ENCODE measurements at places on chromosomes 3 and 15. TPM values are rescaled to one million over a fixed set of nuclear protein-coding genes. Genes with fewer than 3 reads are reported as not detected.

DNA sequence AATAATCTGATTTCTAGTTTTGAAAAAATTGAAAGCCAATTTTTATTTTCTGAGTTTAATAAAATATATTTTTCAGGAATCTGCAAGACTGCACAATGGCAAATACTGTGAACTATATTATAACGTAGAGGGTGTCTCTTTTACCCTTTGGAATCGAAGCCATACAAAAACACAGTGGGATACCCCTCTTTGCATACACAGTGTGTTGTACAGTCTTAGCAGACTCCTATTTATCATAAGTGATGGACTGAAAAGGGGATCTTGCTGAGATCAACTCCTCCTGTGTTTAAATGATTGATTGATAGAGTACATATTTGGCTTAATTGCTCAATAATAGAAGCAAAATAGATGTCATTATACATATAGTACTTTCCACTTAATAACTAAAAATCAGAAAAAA, 981.2 kb downstream of the NSUN3 start:
- no peak overlapping the region for H3K4me3 ChIP-seq
- H3K27ac ChIP-seq = no peak overlapping the region
- no peaks in the 10 kb centered on the region for H3K27me3 ChIP-seq
- no peak for DNase-seq
- no peaks in the 10 kb centered on the region for H3K4me1 ChIP-seq

DNA sequence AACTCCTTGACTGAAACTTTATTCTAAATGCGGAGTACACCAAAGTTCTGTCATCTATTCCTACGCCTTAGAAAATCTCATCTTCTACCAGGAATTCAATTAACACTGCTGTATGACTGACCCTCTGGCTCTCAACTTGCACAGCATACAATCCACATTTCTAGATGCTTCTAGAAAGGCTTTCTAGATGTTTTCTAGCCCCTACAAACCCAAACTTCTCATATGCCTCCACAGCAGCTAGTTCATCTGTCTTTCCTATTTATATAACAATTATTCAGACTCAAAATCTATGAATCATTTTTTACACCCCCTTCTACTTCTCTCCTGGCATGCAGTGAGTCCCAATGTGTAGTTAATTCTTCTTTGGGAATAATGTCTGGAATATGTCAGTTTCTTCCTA, 13.2 kb downstream of the INO80 start:
- no peak overlapping the region for H3K27ac ChIP-seq
- peaks cover 3% of the 10 kb centered on the region for H3K4me1 ChIP-seq
- H3K27me3 ChIP-seq = no peaks in the 10 kb centered on the region
- H3K4me3 ChIP-seq = no peak overlapping the region

The USP4 gene
- 48.9 TPM for total RNA-seq

- peak; percentile 89 for DNase-seq
- peak overlapping the region; percentile 52 for H3K4me3 ChIP-seq
- H3K36me3 ChIP-seq = no peaks in the 10 kb centered on the region
- H3K27me3 ChIP-seq = no peaks in the 10 kb centered on the region
Observed at GRCh38 chr15:66592505-66593218, 26.9 kb upstream of the LCTL start.

GRCh38 chr15:65939901-65940617, 70.8 kb downstream of the RAB11A start:
- H3K36me3 ChIP-seq = no peaks in the 10 kb centered on the region
- H3K27ac ChIP-seq = no peak overlapping the region
- H3K27me3 ChIP-seq = no peaks in the 10 kb centered on the region
- no peak overlapping the region for H3K4me3 ChIP-seq
- no peak for DNase-seq
- no peaks in the 10 kb centered on the region for H3K4me1 ChIP-seq

DNA sequence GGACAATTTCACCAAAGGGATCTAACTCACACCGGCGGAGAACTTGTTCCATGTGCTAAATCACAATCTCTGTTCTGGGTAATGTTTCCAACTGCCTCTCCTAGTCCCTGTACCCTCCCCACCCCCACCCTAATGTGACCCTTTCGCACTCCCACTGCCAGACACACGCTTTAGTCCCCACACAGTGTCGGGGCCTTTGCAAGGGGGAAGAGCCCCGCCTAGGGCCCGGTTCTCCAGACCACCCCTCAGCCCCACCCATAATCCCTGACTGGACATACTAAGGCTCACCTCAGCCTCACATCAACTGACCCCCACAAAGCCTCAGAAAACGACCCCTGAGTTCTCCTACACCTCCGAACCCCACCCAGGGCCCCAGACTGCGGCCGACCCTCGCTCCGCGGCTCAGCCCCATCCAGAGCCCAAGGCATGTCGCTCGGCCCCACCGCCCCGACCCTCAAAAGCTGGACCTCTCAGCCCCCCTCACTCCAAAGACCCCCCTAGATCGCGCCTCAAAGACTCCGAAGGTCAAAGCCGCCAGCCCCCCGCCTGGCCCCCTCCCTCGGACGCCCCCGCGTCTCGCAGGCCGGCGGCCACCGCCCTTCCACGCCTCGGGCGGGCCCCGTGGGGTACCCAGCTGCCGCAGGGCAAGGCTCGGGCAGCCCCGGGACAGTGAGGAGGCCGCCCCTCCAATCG, 72.0 kb upstream of the MAP4 start:
- no peak for DNase-seq
- no peaks in the 10 kb centered on the region for H3K4me1 ChIP-seq
- H3K27me3 ChIP-seq = no peaks in the 10 kb centered on the region
- H3K36me3 ChIP-seq = peaks cover 15% of the 10 kb centered on the region

The CELF6 gene
- total RNA-seq = 0.36 TPM

The ANKRD63 gene
- total RNA-seq = not detected

DNA sequence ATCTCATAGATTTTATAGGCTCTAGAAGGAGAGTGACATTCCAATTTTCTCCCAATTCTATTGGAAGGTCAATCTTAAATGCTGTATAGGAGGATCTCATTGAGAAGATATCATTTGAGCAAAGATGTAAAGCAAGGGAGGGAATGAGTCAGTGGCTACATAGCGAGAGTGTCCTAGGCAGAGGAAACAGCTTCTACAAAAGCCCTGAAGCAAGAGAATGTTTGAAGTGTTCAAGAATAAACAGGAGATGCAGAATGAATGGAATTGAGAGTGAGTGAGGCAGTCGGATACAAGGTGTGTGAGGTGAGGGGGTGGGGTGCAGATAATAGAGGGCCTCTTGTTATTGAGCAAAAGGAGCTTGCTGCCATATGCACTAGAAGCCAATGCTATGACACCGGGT, 545.9 kb downstream of the IGSF11 start:
- no peak overlapping the region for H3K27ac ChIP-seq
- H3K4me3 ChIP-seq = no peak overlapping the region
- no peak for DNase-seq
- H3K27me3 ChIP-seq = no peaks in the 10 kb centered on the region

The ZNF445 gene
- 31.2 TPM for total RNA-seq

- H3K4me3 ChIP-seq = no peak overlapping the region
- no peaks in the 10 kb centered on the region for H3K27me3 ChIP-seq
- DNase-seq = no peak
Observed at GRCh38 chr3:11198495-11198894, 44.2 kb downstream of the HRH1 start.

The STAC gene
- 1.2 TPM for total RNA-seq

GRCh38 chr3:87792534-87793336, 266.1 kb downstream of the CGGBP1 start:
- H3K27me3 ChIP-seq = peaks cover 40% of the 10 kb centered on the region
- peak; percentile 87 for DNase-seq
- no peak within 1 kb of the TSS for H3K27ac ChIP-seq
- H3K4me3 ChIP-seq = peak within 1 kb of the TSS; percentile 85
- no peaks in the 10 kb centered on the region for H3K4me1 ChIP-seq
- no peaks in the 10 kb centered on the region for H3K36me3 ChIP-seq

- no peak for DNase-seq
- H3K36me3 ChIP-seq = peaks cover 15% of the 10 kb centered on the region
- H3K27ac ChIP-seq = no peak overlapping the region
- H3K4me3 ChIP-seq = no peak overlapping the region
- H3K4me1 ChIP-seq = no peaks in the 10 kb centered on the region
- no peaks in the 10 kb centered on the region for H3K27me3 ChIP-seq
Observed at GRCh38 chr3:14980689-14981088, 33.3 kb downstream of the NR2C2 start.

- H3K4me1 ChIP-seq = no peaks in the 10 kb centered on the region
- DNase-seq = no peak
- H3K4me3 ChIP-seq = no peak overlapping the region
- no peaks in the 10 kb centered on the region for H3K36me3 ChIP-seq
Observed at GRCh38 chr3:67468511-67468910, 185.9 kb downstream of the SUCLG2 start.

DNA sequence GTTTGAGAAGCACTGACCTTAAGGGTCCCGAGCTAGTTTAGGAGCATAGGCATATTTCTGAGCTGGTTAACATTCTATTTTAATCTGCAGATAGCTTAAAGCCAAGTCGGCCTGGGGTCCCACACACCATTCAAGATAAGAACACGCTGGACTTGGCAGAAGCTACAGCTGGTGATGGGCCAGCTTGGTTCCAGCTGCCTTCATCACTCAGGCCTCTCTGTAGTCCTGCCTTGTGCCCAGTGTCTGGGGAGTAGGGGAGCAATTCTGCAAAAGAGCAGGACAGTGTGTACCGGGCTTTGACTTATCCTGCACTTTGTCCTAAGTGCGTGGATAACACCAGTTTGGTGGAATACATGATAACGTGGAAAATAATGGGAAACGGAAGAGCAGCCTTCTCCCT, 164.5 kb downstream of the MEGF11 start:
- no peaks in the 10 kb centered on the region for H3K27me3 ChIP-seq
- no peak overlapping the region for H3K4me3 ChIP-seq
- peak; percentile 20 for DNase-seq
- no peaks in the 10 kb centered on the region for H3K36me3 ChIP-seq
- no peak overlapping the region for H3K27ac ChIP-seq

The LRRC49 gene
- 7.3 TPM for total RNA-seq

- no peak for DNase-seq
- H3K4me3 ChIP-seq = no peak overlapping the region
Observed at GRCh38 chr15:44692659-44693058, 18.5 kb downstream of the PATL2 start.

GRCh38 chr3:152301745-152302181, 33.0 kb downstream of the MBNL1 start:
- DNase-seq = no peak
- H3K27me3 ChIP-seq = peaks cover 84% of the 10 kb centered on the region
- H3K4me1 ChIP-seq = peaks cover 6% of the 10 kb centered on the region
- H3K36me3 ChIP-seq = no peaks in the 10 kb centered on the region

DNA sequence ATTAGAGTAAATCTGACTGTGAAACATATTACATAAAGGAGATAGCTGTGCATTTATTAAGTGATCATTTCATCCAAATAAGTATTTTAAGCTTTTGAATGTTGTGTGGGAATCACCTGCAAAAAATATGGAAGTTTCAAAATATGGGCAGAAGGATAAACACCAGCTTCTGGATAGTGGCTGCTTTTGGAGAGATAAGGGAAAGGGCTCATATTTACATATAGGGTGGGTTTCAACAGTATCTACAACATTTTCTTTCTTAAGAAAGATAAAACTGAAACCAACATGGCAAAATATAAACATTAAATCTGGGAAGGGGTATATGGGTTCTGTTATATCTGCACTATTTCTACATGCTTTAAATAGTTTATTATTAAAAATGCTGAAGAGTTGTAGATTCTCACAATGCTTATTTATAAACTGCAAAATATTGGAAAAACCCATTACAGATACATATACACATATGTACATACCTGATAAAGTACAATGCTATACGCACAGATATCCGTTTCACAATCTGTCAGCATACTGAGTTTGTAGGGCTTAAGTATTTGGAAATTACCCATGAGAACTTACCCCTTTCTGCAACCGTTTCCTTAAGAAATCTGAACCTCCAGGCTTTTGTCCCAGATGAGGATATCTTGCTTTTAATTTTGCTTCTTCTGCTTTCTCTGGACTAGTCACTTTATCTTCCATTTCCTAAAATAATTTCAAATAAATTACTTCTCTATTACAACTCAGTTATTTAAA, 12.1 kb downstream of the ARPP19 start:
- no peak overlapping the region for H3K27ac ChIP-seq
- peaks cover 70% of the 10 kb centered on the region for H3K36me3 ChIP-seq
- no peaks in the 10 kb centered on the region for H3K4me1 ChIP-seq
- H3K27me3 ChIP-seq = no peaks in the 10 kb centered on the region
- DNase-seq = no peak
- no peak overlapping the region for H3K4me3 ChIP-seq

DNA sequence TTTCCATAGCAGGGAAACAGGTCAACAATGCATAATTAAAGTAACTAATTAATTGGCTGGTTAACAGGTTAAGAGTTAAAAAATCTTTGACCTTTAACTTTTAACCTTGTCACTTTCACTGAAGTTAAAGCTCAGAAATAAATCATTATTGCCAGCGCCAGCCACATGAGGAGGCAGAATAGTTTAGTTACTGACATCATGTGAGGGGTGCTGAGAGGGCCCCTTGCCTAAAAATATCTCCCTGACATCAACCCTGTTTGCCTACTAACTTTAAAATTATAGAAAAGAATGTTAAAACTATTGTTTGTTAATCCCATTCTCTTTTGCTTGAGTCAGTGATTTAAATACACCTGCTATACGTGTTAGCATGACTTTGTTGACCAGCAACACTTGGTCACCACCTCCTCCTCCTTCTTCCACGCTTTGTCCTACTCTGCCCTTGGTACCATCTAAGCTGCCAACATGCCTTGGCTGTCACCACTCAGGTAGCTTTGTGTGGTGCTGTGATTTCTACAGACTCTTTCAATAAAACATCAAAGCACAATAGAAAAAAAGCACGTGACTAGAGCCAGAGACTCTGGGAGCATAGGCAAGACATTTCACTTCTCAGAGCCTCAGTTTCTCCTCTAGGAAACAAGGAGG, 2.7 kb downstream of the FBXO40 start:
- no peak overlapping the region for H3K27ac ChIP-seq
- H3K4me1 ChIP-seq = no peaks in the 10 kb centered on the region
- no peak for DNase-seq
- H3K4me3 ChIP-seq = no peak overlapping the region

DNA sequence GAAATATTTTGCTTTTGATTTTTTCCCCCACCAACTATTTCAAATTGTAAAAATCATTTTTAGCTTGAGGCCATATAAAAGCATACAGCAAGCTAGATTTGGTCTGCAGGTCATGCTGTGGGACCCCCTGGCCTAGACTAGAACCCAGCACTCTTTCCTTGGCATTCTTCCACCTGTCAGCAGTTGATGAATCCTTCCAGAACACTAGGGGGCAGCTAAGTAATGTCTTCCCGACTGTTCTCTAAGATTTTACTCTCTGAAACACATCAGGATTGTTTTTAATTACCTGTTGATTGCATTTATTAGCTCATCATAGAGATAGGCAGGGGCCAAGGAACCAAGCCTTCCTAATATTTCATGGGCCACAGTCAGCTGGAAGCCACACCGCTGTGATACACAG, 174.5 kb downstream of the CACNA1D start:
- no peak for DNase-seq
- no peak overlapping the region for H3K4me3 ChIP-seq
- no peaks in the 10 kb centered on the region for H3K4me1 ChIP-seq

The GOLGA8R gene
- 1.7 TPM for total RNA-seq

DNA sequence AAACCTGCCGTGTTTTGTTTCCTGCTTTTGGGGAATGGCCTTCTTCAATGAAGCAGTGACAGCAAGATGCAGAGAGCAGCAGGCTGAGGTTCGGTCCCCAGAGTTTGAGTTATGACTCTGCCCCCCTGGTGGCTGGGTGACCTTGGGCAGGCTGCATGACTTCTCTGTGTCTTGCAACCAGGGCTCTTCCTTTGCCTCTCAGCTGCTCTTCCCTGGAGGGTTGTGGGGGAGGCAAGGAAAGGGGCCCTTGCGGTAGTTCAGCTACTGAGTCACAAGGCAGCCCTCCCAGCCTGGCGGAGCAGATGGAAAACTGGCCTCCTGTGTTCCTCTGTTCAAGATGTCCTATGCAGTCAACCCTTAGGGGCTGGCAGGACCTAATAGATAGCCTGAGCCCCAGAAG, 17.1 kb downstream of the CTXND1 start:
- H3K27ac ChIP-seq = no peak overlapping the region
- no peak overlapping the region for H3K4me3 ChIP-seq
- no peaks in the 10 kb centered on the region for H3K27me3 ChIP-seq

All from endodermal cell (in vitro differentiated cells).